ENCODE measurements at places on chromosomes 12 and 14.
A peak's percentile ranks its signal among the peaks of the same experiment; 100 is the strongest.

DNA sequence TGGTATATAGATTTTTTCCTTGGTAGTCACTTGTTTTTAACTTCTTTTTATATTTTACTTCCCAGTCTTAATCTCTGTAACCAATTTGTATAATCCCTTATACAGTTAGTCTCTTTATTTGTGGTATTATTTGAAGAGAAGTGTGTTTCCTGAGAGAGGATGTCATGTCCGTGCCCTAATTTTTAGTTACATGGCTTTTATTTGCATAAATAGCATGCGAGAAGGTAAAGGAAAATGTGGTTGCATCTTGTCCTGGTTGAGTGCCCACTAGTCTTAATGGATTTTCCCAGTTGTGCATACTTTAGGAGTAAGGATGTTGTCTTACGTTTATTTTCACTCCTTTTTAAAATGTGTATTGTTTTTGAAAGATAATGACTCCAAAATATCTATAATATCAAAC is 27.5 kb downstream of the RAP1B start:
- no peak for DNase-seq

GRCh38 chr12:31210541-31210940 is 115.4 kb downstream of the SINHCAF start:
- DNase-seq = no peak

DNA sequence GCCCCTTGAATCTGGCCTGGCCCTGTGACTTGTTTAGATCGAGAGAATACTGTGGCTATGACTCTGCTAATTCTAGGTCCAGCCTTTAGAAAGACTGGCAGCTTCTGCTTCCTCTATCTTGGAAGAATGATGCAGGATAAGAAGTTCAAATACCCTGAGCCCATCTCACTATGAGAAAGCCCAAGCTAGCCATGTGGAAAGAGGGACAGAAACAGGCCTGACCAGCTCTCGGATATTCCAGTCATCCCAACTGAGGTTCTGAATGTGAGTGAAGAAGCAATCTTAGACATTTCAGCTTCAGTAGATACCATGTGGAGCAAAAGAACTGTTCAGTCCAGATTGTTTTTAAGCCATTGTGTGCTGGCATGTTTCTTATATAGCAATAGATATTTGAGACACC is 17.3 kb upstream of the KRR1 start:
- no peak for DNase-seq

- DNase-seq = peak; percentile 43
These were observed 14.6 kb downstream of the CAPS2 start for GRCh38 chr12:75315518-75315917.

- no peak for DNase-seq
These were observed 85.3 kb upstream of the BCL11B start for GRCh38 chr14:99357151-99357915.

DNA sequence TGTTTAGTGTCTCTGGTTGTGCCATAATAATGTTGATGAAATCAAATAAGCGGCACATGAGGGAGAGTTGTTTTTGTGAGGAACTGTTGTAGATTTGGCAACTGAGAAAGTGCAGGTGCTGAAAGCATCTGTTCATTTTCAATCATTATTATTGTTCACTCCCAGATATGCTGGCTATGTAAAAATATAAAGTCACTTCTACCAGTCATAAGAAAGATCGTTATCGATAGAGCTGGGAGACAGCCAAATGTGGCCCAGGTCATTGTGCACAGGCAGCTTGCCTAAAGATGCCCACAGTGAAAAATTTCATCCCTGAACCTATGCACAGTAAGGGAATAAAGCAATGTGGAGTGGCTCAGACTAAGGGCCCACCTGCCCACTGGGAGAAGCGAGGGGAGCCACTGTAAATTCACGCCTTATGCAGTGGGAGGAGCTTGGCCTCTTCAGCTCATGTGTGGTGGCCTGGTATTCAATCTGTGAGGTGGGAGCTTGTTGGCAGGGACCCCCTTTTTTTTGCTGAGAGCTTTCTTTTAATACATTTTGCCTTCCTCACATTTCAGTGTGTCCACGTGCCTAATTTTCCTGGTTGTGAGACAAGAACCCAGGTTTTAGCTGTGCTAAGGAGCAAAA is 1490.8 kb upstream of the TMEM132C start:
- no peak for DNase-seq

GRCh38 chr14:90647473-90648005 is 168.7 kb downstream of the TTC7B start:
- DNase-seq = no peak

DNA sequence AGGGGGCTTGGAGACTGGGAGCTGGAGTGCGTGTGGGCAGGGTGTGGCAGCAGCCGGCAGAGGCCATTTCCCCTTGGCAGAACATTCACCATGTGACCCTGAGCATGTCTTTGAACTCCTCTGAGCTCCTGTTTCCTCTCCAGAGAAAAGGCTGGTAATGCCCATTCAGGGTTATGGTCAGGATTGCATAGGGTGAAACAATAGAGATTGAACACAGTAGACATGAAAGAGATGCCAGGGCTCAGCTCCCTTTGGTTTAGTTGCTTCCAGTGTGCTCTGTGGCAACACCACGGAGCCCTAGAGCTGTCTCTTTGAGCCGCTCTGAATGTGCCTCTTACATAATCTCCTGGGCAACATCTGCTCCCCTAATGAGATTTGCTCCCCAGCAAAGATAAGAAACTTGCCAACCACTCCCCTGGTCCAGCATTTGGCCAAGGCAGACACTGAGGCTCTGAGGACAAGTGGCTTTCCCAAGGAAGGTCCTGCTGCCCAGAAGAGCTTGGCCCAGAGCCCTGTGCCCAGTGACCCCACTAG is 4.6 kb downstream of the IFI27 start:
- DNase-seq = no peak

- DNase-seq = no peak
These were observed 151.5 kb downstream of the DERA start for GRCh38 chr12:16062611-16063010.

GRCh38 chr12:65529771-65530435 is 251.4 kb downstream of the MSRB3 start:
- DNase-seq = no peak

GRCh38 chr14:24422694-24423601 is 6.5 kb downstream of the CBLN3 start:
- no peak for DNase-seq

DNA sequence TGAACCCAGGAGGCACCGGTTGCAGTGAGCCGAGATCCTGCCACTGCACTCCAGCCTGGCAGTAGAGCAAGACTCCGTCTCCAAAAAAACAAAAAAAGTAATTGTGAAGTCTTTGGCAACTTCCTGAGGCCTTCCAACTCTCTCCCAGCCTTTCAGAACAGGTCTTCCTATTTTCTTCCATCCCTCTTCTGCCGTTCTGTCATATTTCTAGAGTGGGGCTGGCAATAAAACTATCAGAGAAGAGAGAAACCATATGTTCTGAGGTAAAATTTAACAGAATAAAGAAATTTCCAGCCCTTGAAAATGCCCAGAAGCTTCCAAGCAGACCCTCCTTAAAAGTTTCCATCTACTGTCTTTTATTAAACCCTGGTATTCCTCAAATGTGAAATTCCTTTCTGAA is 100.4 kb downstream of the HMGA2 start:
- no peak for DNase-seq

- no peak for DNase-seq
These were observed 5.7 kb downstream of the MAP3K9 start for GRCh38 chr14:70803321-70804310.

GRCh38 chr12:130288206-130288605 is 49.5 kb upstream of the PIWIL1 start:
- no peak for DNase-seq

DNA sequence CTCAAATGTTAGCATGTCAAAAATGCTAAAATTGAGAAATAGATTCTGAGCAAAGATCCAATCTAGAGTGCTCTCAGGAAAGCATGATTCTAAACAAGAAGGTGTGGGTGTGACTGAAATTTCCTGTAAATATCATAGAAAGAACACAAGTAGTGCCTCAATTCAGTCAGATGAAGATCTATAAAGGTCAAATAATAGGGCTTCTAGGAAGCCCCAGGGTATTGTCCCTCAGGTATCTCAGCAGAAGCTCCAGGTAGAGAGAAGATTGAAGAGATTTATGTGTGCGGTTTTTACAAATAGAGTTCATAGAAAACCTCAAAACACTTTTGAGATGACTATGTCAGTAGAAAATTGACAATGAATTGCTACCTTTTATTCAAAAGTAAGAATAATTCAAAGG is 13.0 kb downstream of the KLRD1 start:
- no peak for DNase-seq

GRCh38 chr12:49109641-49110463 is 795 bp downstream of the LMBR1L start:
- peak; percentile 37 for DNase-seq

GRCh38 chr14:72420749-72421474 is 473.0 kb downstream of the DPF3 start:
- peak; percentile 81 for DNase-seq

DNA sequence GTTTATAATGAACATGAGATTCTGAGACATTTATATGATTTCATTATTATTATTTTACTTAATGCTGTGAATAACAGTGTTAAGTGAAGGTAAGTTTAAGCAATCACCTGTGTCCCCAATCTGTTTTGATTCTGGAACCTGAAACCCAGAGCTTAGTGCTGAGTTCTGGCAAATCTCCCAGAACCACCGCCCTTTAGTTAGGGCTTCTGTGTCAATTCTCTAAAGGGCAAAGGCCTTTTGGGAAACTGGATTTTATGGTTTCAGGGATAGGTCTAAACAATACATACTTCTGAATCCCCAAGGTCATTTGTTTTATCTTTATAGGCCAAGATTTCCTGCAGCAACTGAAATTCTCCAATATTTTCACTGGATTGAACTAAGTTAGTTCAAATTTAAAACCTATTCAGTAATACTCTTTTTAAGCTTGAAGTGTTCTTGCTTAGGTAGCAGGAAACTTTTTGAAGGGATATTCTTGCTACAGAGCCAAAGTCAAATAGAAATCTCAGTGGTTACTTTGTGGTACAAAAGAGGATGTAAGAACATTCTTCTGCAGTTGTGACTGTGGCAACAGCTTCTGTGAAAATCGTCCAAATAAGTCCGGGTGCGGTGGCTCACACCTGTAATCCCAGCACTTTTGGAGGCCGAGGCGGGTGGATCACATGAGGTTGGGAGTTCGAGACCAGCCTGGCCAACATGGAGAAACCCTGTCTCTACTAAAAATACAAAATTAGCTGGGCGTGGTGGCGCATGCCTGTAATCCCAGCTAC is 10.0 kb upstream of the PKP2 start:
- no peak for DNase-seq

GRCh38 chr14:91232603-91233002 is 11.9 kb downstream of the GPR68 start:
- no peak for DNase-seq

- no peak for DNase-seq
These were observed 84.9 kb downstream of the RTN1 start for GRCh38 chr14:59785629-59786028.

- peak; percentile 21 for DNase-seq
These were observed 85.0 kb downstream of the SYNE3 start for GRCh38 chr14:95431199-95432143.

DNA sequence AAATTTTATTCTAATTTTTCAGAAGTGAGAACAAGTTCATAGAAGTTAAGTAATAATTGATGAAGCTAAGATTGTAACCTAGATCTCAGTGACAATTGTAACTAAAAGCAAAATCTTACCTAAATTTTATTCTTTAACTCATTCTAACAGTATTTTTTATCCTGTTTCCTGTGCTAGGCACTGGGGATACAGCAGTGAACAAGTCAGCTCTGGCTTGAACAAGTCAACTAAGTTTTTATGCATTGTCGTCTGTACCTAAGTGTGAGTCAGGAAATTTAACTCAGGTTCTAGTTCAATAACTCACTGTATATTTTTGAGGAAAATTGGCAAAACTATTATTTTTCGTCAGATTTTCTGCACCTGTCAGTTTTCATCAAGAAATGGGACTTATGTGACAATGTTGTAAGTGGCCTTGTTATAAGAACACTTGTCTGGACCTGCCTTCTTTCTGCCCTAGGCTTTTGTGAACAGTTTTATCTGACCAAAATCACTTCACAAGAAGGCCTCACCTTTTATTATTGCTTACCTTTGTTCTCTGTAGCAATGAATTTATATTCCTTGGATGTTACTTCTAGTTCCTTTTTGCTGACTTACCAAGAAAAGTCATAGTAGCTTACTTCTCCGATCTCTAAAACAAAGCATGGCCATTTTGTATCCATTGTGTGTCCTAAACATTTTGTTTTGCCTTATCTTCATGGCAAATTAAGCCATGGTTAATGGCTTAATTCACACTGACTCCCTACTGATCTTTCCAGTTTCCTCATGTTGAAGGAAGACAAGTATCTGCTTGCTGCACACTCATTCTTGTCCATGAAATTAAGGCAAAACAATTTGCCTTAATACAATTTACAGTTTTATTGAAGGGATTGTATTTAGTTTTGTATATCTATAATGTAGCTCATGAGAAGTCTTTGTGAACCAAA is 2.7 kb downstream of the TMTC3 start:
- no peak for DNase-seq

- DNase-seq = no peak
These were observed 82.2 kb upstream of the GPR68 start for GRCh38 chr14:91326514-91327249.

DNA sequence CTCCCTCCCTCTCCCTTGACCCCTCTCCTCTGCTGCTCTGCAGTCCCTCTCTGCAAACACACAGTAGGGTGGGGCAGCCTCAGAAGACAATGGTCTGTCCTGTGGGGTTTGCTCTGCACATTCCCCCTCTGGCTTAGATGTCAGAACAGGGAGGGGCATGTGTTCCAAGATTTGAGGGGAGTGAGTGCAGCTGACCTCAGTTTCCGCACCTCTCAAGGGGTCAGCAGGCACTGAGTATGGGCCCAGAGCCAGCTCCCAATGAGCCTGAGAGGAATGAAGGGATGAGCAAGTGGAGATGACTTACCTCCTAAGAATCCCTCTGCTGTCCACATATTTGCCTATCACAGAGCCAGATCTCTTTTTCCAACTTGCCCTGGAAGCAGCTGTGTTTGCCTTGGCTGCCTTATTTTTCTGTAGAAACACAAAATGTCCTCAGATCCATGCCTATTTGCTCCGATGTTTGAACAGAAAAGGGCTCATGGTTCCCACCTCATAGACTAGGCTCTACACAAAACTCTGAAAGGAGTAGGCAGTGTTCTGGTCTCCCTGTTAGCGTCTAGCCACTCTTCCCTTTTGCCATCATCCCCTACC is 111.4 kb downstream of the CRACR2A start:
- peak; percentile 73 for DNase-seq

GRCh38 chr14:74179856-74180255 is 59.4 kb upstream of the VSX2 start:
- no peak for DNase-seq

DNA sequence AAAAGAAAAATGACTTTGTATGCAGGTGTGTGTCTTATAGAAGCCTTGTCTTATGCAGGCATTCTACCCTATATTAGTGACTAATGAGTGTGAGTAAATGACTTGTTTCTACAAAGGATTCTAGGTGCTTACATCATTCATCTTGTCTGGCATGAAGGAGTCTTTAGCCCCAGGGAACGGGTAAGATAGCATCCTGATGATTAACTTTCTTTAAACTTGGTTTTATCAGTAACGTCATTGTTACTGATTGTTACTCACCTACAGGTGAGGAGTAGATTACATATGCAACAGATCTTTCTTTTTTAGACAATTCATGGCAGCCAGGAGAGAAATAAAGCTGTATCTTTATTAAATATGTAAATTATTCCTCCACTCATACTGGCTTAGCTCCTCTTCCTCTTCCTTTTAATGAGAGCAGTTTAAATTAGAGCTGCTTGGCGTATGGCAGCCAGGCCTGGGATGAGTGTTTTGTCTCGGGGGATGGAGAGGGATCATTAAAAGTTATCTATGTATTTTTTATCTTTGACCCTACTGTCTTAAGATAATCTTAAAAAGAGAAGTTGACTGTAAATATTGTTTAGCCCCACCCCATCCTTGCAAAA is 57.2 kb upstream of the ATP2A2 start:
- no peak for DNase-seq
